ENCODE measurements at places on chromosomes 5 and 9. TPM values are rescaled to one million over a fixed set of nuclear protein-coding genes. Genes with fewer than 3 reads are reported as not detected.

The PCDHA1 gene
- total RNA-seq, result not detected

The ARRDC3 gene
- total RNA-seq, result 54.9 TPM

The FOXE1 gene
- 0.97 TPM for total RNA-seq

The HMGCR gene
- 38.2 TPM for total RNA-seq

The FREM1 gene
- 2.0 TPM for total RNA-seq

The ISOC1 gene
- 31.1 TPM for total RNA-seq

The COL27A1 gene
- total RNA-seq, result 8.7 TPM

The CCL27 gene
- total RNA-seq, result not detected

The UIMC1 gene
- total RNA-seq, result 38.3 TPM

The SPATA31D4 gene
- total RNA-seq, result not detected

The FGD3 gene
- total RNA-seq, result 6.2 TPM

The FST gene
- 8.4 TPM for total RNA-seq

The NUTM2G gene
- total RNA-seq, result not detected

The TLX3 gene
- not detected for total RNA-seq

The ANKRD34B gene
- not detected for total RNA-seq

The GBGT1 gene
- 14.0 TPM for total RNA-seq

The LRRC8A gene
- total RNA-seq, result 78.8 TPM
